ENCODE measurements at places on chromosomes 16 and 17. TPM values are rescaled to one million over a fixed set of nuclear protein-coding genes. Genes with fewer than 3 reads are reported as not detected.

DNA sequence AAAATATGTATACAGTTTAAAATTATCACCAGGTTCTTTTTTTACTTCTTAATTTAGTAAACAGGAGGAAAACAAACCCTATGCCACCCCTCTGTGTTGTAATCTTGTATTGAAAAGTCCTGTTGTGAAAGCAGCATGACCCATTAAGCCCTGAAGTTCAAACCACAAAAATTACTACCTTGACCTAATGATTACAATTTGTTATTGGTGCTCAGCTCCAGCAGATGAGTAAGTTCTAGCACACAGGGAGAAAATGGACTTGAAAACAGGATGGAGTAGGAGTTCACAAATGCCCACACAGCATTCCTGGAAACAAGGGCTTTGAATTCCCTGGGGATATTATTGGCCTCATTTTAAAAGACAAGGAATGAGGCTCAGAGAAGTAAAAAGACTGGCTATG is 505.8 kb upstream of the ERCC4 start:
- DNase-seq, result no peak

The ARHGDIG gene
- total RNA-seq, result 9.3 TPM

The MEIOB gene
- total RNA-seq, result not detected

GRCh38 chr17:74922694-74923537 is at the start of gene USH1G:
Gene USH1G, minus strand, starts transcription at chr17:74923255. Its CDS starts 182 bp downstream, at chr17:74923073.
- DNase-seq, result no peak

DNA sequence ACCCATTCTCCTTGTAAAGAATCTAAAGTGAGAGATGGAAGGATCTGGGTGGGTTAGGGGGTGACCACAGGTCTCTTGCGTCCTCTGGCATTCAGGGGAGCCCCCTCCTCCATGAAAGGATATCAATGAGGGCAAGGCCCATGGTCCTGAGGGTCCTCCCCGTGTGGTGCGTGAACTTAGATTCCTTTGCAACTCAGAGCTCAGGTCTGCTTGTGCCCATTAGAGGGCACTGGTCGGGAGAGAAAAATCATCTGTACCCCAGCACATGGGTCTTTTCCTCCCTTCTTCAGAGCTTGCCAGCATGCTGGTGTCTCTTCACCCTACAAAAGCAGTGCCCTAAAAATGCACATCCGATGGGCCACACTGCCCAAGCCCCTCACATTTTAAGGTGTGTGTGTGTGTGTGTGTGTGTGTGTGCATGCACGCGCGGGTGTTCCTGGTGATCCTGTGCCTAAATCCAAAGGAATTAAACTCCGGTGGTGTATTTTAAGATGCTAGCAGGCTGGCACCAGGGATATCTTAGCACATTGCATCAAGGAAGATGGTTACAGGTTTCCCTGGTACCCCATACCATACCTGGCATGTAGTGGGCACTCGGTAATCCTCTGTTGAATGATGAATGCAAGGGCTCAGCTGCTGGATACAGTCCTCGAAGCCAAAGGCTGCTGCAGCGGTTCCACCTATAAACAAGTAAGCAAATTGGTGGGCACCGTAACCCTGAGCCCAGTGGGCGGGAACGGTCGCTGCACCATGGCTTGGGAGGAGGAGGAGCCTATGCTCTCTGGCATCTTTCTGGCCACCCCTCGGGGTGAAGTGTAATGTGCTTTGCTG is 4.7 kb downstream of the C1QTNF1 start:
- DNase-seq, result no peak

- peak; percentile 77 for DNase-seq
Observed at GRCh38 chr17:40321524-40321929, 12.5 kb downstream of the RARA start.

The SLC6A2 gene
- total RNA-seq, result not detected

- no peak for DNase-seq
Observed at GRCh38 chr17:51590071-51590656, 329.8 kb downstream of the UTP18 start.

DNA sequence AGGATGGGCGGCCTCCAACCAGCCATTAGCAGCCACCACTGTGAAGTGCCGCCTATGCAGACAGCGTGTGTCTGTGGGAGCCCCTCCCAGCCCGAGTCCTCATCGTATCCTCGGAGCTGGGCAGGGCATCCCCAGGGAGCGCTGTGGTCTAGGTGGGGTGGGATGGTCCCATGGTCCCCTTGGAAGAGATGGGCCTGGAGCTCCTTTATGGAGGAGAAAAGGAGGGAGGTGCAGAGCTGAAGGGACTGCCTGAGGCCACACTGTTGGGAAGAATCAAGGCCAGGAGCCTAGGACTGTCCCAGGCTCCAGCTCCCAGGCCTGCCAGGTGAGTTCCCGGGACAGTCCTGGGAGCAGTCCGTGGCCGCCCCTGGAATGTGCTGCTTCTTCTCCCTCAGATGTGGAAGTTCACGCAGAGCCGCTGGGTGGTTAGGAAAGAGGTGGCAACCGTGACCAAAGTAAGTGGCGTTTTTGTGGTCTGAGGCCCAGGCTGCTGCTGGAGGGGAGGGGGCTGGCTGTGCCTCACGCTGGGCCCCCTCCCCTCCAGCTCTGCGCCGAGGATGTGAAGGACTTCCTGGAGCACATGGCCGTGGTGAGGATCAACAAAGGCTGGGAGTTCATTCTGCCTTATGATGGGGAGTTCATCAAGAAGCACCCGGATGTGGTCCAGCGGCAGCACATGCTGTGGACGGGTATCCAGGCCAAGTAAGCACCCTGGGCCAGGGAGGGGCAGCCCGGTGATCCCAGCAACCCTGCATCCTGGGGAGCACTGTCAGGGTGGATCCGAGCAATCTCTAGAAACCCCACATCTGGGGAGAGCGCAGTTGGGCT is 27.0 kb downstream of the POLR3E start:
- DNase-seq, result peak; percentile 63

GRCh38 chr17:48441231-48441711 is 11.3 kb upstream of the SKAP1 start:
- no peak for DNase-seq

DNA sequence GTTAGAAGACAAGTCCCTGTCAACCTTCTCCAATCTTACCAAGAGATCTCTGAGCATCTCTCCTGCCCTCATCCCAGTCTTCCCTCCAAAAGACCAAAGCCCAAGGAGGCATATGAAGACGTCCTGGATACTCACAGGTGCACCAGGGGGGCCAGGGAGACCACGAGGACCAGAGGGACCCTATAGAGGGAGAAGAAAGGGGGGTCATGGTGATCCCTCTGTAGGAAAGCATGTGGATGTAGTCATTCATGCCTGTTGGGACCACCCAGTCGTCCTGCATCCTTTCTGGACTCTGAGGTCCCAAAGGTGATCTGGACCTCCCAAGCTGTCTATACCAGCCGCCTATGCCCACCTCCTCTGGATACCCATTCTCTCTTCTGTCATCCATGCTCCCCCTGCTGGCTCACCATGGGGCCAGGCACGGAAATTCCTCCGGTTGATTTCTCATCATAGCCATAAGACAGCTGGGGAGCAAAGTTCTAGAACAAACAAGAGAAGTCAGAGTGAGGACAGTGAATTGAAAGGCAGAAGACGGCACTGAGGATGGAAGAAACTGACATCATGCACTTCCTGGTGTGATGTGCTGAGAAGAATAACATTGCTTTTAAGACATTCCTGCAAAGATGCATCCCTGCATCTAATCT is 3.3 kb downstream of the COL1A1 start:
- DNase-seq, result peak; percentile 70

The ZNF423 gene
- 8.8 TPM for total RNA-seq

- DNase-seq, result no peak
Observed at GRCh38 chr16:53881371-53881770, 177.4 kb downstream of the FTO start.

The FOXC2 gene
- 1.4 TPM for total RNA-seq

DNA sequence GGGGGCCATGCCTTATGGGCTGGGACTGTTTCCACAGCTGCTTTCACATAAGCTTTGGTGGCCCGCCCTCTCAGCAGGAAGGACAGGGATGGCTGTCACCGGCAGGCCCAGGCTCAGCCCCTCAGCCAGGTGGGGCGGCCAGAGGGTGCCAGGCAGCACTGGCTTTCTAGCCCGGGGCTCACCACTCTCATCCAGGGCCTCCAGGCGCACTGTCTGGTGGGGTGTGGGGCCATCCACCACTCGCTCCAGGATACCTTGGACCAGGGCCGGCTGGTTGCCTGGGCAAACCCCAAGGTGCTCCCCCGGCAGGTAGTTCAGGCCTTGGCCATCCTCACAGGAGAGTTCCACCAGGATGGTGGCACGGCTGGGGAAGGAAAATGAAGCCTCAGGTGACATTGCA is 35.0 kb downstream of the NOS2 start:
- no peak for DNase-seq

The KIF18B gene
- 2.5 TPM for total RNA-seq

The SLC38A8 gene
- total RNA-seq, result 3.1 TPM

The TEX14 gene
- total RNA-seq, result 0.30 TPM

The TERB1 gene
- total RNA-seq, result not detected

Data from Right ventricle myocardium inferior (tissue), 1 donor.